ENCODE measurements at places on chromosomes 12 and 14.

DNA sequence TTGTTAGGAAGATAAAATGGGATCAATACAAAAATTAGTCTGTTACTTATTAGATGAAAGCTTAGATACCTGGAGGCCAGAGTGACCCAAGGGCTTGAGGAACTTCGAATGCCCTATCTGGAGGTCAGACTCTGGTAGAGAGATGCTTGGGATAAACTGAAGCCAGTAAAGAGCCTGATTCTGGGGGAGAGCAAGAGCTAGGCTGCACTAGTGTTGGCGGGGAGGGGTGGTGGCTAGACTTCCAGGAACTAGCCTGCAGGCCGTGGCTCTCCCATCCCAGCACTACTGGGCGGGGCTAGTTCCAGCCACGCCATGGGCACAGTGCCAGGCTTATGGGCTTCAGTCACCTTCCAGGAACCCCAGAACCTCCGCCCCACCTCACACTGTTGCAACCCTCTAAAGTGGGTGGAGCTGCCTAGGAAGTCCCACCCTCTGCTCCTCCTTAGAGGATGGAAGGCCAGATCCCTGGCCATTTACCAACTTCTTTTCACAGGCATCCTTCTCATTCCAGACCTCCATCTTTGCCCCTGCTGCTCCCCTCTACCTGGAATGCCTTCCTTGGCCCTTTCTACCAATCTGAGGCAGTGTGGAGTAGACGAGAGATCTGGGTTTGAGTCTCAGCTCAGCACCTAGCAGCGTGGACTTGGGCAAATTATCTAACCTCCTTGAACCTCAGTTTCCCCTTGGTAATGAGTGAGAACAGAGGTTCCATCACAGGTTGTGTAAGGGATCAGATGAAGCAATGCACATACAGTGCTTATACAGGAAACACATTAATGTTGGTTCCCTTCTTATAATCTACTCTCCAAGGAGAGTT is 6.3 kb upstream of the NFE2 start:
- DNase-seq: no peak

DNA sequence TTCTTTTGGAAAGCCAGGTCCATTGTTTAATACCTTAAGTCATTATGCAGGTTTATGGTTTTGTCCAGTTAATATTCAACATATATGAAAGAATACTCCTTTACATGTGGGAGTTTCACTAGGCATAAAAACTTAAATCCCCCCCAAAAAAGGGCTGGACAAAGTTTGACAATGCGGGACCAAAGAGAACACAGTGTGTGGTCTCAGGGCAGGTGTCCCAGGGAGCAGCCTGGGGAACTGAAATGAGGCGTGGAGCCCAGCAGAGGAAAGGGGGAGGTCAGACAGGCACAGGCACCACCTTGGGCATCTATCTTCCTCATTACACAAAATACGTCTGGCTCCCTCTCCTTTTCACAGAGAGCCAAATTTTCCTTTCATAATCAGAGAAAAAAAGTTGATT is 22.5 kb downstream of the PKP2 start:
- DNase-seq: no peak

DNA sequence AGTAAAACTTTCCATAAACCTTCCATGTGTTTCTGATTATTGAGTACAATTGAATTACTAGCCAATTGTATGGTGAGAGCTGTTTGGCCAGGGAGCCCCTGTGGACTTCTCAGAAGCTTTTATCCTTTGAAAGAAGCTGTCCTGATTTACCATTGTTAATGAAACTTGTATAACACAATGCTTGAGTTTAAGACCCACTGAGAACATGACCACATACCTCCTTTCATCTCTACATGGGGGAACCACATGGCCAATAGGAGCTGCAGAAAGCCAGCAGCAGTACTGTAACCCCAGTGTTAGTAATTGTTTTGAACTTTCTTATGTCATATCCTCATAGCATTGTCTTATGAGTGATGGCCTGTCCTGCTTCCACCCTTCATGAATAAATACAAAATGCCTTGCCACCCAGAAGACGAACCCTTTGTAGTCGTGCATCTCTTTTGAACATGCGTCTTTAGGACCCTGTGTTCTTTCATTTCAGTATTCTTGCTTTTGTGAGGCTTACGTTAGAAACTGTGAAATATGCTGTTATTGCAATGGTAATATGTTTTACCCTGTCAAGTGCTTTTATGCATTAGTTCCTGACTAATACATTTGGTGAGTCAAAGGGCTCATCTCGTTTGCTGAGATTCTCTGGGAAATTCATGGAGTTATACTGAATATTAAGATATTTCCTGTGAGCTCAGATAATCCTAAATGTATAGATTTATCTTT is 815.7 kb downstream of the NRXN3 start:
- DNase-seq: no peak

- peak; percentile 77 for DNase-seq
These were observed 449 bp upstream of the LTBP2 start for GRCh38 chr14:74612350-74613021.

DNA sequence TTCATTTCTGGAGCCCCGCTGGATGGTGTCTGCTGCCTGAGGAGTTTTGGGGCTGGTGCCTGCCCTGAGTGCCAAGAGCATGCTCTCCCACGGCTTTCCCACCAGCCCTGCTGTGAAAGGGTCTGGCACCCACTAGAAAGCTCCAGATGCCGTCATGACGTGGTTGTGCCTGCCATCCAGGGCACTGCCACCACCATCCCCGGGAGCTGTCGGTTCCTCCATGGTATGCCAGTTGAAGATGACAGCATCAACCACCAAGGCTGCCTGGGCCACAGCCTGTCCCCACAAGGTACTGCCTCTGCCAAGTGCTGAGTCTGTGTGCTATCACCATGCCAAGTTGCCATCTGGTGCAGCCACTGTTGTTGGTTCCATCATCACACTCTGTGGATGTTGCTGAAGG is 85.9 kb downstream of the TTC8 start:
- DNase-seq: no peak

DNA sequence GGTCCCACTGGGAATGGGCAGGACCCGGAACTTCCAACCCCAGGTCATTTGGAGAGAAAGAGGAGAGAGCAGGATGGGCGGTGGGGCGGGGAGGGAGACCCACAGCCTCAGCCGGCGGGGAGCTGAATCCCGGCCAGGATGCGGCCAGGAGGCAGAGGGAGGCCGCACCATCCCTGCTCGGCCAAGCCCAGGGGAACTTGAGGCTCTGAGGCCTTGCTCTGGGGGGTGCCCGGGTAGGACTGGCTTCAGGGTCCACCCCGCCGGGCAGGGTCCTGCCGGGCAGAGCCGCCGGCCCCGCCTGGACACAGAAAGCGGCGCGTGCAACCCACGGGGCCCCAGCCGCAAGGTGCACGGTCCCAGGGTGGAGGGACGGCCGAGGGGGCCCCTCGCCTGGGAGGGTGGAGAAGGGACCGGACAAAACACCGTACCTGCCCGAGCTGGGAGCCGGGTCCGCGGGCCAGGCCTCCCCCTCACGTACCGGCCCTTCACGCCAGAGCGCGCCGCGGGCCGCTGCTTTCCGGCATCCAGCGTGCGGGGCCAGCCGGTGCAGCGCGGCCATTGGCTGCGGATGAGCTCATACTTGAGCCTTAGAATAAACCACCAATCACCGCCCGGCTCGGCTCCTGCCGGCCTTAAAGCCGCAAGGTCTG is at the start of gene RPS6KL1:
Gene RPS6KL1 (minus strand): TSS at position 509 of the 650 bp plus-strand sequence. CDS start 1,719 bp downstream, outside the sequence.
- peak; percentile 79 for DNase-seq

DNA sequence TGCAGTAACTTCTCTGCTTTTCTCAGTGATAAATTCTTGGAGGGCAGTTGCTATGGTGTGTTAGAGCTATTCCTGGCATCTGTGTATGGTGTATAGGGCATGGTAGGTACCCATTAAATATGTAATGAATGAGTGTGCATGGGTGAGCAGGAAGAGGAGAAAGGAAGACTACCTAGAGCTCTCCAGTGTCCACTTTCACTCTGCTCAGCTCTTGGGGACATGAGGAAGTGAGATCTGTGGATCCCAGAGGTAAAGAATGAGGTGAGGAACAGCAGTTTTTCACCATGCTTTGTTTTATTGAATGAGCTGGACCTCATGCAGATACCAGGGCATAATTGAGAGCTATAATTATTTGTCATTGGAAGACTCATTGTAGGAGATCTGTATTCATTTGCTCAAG is 444.8 kb upstream of the RGS6 start:
- no peak for DNase-seq

DNA sequence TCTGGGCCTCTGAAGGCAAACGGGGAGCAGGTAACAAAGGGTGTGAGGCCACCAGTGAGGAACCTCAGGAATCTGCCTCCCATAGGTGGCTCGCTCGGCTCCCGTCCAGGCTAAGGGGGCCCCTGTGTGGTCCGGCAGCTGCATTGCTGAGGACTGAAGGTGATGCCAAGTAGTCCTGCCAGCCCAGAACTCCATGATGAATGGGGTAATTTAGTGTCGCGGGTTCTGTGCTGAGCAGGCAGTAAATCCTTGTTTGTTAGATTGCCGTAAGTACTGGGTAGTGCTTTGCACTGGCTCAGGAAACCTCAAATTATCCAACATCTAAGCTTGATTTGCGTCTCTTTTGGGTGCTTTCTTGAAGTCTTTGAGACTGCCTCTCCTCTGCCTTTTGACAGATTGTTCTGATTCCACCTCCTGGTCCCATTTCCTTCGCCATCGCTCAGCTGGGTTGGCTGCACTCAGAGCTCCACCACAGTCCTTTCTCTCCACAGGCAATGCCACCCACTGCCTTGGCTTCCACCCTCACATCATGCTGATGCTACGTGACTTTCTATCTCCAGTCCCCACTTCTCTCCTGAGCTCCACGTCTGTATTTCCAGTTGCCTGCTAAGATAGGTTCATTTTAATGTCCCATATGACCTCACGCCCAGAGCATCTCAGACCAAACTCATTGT is 392.0 kb downstream of the FUT8 start:
- no peak for DNase-seq

Data from activated CD4-positive, alpha-beta T cell treated with anti-CD3 and anti-CD28 coated beads, Interleukin-2, amount 10 ng/mL, durations not matched to agents 7 days and 5 days (primary cell).